ENCODE measurements at places on chromosomes 11 and 22. TPM values are rescaled to one million over a fixed set of nuclear protein-coding genes. Genes with fewer than 3 reads are reported as not detected.

Gene FZD4
- total RNA-seq = 0.15 TPM

DNA sequence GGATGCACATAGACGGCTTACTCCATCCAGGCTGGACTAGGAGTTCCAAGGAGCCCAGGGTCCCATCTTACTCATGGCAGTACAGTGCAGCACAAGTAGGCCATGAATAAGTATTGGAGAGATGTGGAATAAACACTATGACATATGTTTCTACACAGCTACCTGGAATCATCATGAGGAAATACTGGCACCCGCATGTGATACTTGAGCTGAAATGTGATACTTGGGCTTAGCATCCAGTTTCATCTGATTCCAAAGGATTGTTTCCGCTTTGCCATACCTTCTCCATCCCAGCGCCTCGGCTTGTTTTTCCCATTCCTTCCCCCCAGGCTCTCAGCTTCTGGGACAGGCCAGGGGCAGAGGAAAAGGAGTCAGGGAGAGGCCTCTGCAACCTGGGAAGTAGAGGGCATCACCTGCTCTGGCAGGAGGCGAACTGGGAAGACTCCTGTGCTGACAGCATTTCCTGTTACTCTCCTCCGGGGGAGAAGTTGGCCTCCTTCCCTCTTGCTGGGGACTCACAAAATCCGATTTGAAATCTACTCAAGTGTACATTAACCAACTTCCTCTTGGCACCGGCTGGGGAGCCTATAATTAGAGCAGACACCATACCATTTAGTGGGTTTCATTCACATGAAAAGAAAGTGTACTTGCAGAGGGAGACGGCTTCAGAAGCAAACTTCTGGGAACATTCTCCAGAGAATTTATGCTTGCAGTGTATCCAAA lies 187.8 kb downstream of the MIAT start:
- peaks cover 10% of the 10 kb centered on the region for H3K4me1 ChIP-seq
- no peak for DNase-seq

GRCh38 chr11:117458275-117459122 lies 130.8 kb downstream of the CEP164 start:
- DNase-seq = no peak
- no peak overlapping the region for H3K4me3 ChIP-seq
- no peaks in the 10 kb centered on the region for H3K36me3 ChIP-seq

DNA sequence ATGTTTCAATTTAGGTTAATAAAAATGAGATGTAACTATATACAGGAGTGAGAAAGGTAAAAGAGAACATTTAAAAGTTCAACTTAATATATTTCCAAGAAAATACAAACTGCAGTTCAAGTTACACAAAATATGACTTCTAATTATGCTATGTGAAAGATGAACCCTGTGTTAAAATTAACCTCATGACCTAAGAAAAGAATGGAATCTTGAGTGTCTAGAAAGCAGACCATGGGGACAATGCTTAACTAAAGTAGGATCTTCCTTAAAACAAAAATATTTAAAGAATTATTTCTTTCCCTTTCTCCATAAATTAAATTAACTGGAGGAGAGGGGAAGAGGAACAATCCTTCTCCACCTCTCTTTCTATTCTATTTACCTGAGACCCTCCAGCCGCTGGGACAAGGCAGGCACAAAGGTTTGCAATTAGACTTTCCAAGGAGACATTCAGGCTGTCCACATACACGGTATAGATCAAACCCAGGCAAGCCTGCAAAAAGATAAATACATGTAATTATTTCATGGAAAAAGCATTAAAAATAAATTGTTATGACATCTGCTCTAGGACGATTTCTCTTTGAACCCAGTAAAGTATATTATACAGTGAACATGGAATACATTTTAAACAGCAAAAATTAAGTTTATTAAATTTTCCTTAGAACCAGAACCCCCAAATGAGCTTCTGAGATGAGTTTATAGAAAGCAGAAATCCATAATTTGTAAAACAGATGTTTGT lies 264.5 kb downstream of the SBF2 start:
- no peaks in the 10 kb centered on the region for H3K4me1 ChIP-seq
- no peak for DNase-seq
- H3K27me3 ChIP-seq = no peaks in the 10 kb centered on the region
- H3K4me3 ChIP-seq = no peak overlapping the region

DNA sequence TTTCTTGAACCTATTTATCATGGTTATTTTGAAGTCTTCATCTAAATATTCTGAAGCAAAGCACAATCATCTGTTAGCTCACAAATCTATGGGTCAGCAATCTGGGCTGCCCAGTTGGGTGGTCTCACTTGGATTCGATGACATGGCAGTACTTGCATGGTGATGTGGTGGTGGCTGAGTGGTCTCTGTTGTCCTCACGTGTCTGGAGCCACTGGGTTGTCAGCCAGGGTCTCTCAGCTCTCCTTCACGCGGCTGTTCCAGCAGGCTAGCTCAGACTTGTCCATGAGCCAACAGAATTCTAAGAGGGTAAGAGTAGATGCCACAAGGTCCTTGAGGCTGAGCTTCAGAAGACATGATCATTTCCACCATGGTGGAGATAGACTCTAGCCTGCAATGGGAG lies 66.4 kb upstream of the KCNQ1OT1 start:
- H3K36me3 ChIP-seq = no peaks in the 10 kb centered on the region
- no peak overlapping the region for H3K27ac ChIP-seq
- no peaks in the 10 kb centered on the region for H3K27me3 ChIP-seq
- H3K4me3 ChIP-seq = no peak overlapping the region

DNA sequence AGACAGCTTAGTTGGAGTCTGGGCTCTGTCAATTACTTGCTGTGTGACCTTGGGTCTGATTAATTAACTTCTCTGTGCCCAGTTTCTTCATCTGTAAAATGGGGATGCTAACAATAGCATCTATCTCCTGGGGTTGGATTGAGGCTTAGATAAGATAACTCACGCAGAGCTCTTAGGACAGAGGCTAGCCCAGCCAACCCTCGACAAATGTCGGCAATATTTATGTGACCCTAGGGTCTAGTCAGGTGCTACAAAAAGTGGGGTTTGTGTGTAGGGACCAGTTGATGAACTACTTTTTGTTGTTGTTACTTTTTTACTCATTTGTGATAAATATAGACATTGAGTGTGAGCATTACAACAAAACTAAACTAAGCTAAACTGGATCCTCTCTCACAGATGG lies 22.4 kb downstream of the SYT13 start:
- H3K4me3 ChIP-seq = no peak overlapping the region
- no peaks in the 10 kb centered on the region for H3K4me1 ChIP-seq
- no peaks in the 10 kb centered on the region for H3K36me3 ChIP-seq
- DNase-seq = no peak
- no peaks in the 10 kb centered on the region for H3K27me3 ChIP-seq
- no peak overlapping the region for H3K27ac ChIP-seq

GRCh38 chr11:34251589-34251980 lies 106.2 kb downstream of the ABTB2 start:
- no peaks in the 10 kb centered on the region for H3K27me3 ChIP-seq
- H3K27ac ChIP-seq = peak overlapping the region; percentile 67
- no peak for DNase-seq
- H3K4me1 ChIP-seq = peaks cover 26% of the 10 kb centered on the region

All from B cell (primary cell).